ENCODE measurements at places on chromosomes 5 and 9.

DNA sequence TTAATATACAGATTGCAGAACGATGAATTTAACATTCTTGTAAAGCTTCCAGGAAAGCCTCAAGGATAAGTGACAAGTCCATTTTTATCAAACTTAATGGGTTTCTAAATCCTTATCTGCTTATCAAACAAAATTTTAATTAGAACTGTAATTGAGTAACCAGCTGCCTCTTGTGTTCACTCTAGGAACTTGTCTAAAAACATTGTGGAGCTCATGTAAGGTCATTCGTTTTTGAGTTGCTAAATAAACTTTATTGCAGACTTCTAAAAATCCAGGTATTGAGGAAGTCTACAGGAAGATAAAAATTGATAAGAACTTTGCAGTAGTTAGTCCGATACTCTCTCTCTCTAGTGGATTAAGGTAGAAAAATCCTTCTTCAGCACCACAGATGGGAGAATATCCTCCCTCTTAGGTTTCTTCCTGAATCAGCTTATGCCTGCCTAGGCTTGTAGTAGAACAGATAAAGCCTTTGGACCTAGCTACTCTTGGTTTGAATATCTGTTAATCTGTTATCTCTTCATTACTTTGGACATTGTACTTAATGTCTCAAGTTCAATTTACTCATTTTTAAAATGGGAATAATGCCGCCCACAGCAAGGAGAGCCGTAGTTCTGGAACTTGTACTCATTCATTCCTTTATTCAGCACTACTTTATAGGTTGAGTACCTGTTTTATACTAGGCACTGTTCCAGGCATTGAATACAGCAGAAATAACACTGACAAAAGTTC, 60.0 kb upstream of the DHFR start:
- no peak for DNase-seq

- no peak for DNase-seq
These were observed 222.9 kb upstream of the FTMT start for GRCh38 chr5:121628783-121629182.

DNA sequence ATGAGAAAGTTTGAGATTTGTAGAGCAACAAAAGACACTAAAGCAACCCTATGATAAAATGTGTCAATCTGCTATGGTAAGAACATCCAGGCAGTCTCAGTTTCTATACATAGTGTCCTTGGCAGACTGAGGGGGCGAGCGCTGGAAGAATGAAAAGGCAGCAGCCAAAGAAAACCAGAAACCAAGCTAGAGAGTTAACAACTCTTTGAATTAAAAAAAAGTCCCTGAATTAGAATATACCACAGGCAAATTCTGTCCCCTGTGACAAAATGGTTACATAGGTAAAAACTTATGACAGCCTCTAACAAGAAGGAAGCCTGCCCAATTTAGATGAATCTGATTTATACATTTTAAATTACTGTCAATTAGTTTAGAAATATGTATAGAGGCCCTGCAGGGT, 106.7 kb downstream of the OXCT1 start:
- no peak for DNase-seq

- no peak for DNase-seq
These were observed 45.8 kb downstream of the THOC3 start for GRCh38 chr5:175922192-175922885.

DNA sequence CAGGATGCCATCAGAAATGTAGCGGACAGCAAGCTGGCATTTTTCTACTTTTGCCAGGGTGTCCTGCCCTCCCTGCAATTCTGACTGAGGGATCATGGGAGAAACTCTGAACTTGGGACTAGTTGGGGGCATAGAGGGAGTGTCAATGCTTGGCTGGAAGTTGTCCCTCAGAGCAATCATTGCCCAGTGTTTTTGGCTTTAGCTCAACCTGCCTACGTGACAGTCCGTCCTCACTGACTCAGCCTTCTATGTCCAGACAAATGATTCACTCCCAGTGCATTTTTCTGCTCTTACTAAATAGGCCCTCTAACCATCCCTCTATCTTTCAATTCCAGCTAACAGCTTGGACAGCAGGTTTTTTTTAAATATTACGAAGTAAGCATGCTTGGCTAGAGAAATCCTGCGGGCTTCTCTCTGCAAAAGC, 627.4 kb downstream of the TLR4 start:
- DNase-seq = no peak

- no peak for DNase-seq
These were observed 137.7 kb downstream of the PRELID2 start for GRCh38 chr5:145697251-145697990.

DNA sequence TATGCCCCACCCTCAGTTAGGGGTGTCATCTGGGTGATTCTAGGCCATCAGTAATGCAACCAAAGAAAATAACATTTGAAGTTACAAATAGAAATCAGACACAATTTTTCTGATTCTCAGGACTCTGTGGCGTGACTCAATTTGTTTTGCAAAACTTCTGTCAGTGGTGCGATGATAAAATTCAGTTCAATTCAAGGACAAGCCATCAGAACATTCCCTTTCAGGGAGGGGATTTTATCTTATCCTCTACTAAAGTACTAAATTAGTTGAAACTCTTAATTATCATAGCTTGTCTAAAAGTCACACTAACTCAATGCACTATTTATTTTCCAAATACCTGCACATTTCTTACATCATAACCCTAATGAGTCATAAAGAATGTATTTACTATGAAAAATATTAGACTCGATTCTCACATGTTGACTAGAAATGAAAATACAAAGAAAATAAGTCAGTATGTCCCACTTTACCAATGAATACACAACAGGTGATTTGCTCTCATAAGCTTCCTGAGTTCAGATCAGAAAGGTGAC, 28.2 kb downstream of the HTR4 start:
- DNase-seq = no peak

DNA sequence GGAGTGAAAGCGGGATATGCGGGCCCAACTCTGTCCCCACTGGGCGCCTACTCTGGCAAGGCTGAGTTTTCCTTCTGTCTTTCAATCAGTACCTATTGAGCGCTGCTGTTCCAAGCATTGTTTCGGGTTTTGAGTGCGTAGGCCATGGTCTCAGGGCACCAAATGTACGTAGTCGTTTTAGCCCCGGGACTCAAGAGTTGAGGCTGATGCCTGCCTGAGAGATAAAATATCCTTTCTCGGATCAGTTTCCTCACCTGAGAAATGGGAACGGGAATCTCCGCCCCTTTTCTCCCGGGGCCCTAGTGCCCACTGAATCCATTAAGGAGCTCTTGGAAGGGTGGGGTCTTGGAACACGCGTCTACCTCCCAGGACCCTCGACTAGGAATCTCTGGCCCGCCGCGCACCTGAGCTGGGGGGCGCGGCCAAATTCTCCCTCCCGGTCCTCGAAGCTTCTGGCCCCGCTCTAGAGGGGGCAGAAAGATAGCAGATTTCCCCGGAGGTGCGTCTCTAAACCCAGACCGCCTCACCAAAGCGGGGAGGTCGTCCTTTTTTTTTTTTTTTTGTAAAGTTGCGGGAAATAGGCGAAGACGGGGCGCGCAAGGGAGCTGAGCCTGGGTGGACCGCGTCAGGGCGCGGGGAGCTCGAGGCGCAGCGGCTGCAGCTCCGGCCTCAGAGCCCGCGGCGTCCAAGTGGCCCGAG, 494 bp upstream of the CXXC5 start:
- no peak for DNase-seq

DNA sequence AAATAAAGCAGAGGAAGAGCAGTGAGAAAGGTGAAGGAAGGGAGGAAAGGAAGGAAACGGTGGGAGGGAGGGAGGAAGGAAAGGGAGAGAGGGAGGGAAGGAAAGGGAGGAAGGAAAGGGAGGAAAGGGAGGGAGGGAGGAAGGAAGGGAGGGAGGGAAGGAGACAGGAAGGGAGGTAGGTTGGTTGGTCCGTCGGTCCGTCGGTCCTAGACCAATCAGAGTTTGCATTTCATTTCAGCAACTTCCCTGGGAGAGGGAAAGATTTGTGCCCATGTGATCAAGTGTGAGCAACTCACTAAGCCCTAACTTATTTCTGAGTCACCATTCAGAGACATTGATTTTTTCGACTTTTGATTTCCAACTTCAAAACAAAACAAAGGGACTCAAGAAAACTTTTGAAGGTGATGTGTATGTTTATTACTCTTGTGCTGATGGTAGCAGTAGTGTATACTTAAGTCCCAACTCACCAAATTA, 18.8 kb downstream of the NANS start:
- no peak for DNase-seq

GRCh38 chr9:30015073-30015472, 2369.4 kb upstream of the ACO1 start:
- DNase-seq = no peak

DNA sequence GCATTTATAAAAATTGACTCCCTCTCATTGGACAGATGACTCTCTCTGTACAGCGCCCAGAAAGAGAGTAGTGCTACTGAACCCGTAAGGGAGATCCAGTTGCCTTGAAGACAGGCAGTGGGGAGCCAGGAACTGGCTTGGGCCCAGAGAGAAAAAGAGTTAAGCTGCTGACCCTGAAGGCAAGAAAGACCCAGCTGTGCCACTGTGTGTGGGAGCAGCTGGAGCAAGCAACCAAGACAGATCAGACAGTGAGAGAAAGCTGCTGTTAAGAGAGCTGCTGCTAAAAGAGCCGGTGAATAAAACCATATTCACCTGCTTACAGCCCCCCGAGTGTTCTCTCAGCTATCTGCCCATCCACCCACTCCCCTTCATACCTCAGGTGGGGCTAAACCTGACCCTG, 149.7 kb upstream of the ADAMTS16 start:
- no peak for DNase-seq

DNA sequence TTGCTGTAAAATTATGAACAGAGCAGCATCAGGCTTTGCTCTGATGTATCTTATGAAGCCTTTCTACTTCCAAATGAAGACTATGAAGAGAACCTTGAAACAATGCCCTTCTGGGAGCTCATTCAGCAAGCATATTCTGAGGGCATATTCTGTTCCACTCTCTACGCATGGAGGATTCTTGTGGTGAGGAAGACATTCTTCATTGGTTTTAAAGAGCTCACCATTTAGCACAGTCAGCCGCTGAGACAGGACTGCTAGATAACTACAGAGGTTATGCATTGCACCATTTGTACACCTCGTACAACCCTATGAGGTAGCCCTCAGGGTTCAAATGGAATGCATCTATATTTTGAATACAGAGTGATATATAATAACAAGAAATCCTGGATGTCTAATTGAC, 61.0 kb downstream of the INVS start:
- DNase-seq = no peak

GRCh38 chr5:173703466-173703865, 87.0 kb upstream of the BOD1 start:
- no peak for DNase-seq
